ENCODE measurements at places on chromosomes 2 and 18.

- DNase-seq: no peak
Observed at GRCh38 chr2:203396667-203397066, 68.5 kb downstream of the ABI2 start.

- no peak for DNase-seq
Observed at GRCh38 chr2:119548516-119549120, 4.4 kb downstream of the CFAP221 start.

- DNase-seq: no peak
Observed at GRCh38 chr2:82780050-82780449, 1679.0 kb downstream of the SUCLG1 start.

- DNase-seq: no peak
Observed at GRCh38 chr2:222214885-222215284, 83.9 kb downstream of the PAX3 start.

- DNase-seq: no peak
Observed at GRCh38 chr2:156457523-156458517, 21.6 kb downstream of the GPD2 start.

DNA sequence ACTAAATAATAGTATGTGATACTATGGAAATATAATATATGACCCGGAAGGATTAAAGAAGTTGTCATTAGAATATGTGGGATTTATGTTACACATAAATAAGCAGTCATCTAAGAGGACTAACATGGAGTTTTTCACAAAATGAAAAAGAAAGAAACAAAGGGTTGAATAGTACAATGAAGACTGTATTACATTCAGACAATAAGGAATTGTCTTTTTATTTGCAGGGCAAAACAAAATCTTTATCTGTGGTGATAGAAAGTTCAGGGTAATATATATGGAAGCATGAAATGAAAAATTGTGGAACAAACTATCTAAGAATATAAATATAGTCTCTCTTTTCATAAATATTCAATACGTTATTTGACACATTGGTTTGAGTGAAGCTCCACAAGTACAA lies 5.8 kb downstream of the ERMN start:
- no peak for DNase-seq

- no peak for DNase-seq
Observed at GRCh38 chr2:189217541-189217940, 38.0 kb upstream of the COL5A2 start.

DNA sequence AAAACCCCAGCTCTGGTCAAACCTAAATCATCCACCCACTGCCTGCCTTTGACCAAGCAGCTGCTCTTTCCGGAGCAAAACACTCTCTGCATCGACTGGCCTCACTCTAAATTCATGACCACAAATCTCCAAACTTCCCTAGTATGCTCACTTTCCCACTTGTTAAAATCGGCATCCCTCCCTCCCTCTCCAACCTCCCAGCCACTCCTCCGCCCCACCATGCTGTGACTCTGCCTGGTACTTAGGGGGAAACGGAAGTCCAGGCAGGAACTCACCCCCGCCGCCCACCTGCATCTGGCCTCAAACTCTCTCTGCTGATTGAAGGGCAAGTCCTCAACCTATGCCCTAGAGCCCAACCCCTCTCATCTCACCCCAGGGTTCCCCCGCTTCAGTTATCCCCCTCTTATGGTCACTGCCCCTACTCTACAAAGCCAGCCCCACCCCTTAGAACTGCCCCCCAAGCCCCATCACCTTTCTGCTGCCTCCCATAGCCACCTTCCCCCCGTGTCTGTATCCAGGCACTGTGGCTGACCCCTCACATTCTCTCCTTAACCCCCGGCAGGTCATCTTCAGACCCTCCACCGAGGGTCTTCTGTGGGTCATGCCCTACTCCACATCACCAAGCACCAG lies 3.8 kb upstream of the ADRA2B start:
- no peak for DNase-seq

All from activated CD4-positive, alpha-beta T cell treated with anti-CD3 and anti-CD28 coated beads for 24 hours (primary cell).